ENCODE measurements at places on chromosomes 7 and 10.

DNA sequence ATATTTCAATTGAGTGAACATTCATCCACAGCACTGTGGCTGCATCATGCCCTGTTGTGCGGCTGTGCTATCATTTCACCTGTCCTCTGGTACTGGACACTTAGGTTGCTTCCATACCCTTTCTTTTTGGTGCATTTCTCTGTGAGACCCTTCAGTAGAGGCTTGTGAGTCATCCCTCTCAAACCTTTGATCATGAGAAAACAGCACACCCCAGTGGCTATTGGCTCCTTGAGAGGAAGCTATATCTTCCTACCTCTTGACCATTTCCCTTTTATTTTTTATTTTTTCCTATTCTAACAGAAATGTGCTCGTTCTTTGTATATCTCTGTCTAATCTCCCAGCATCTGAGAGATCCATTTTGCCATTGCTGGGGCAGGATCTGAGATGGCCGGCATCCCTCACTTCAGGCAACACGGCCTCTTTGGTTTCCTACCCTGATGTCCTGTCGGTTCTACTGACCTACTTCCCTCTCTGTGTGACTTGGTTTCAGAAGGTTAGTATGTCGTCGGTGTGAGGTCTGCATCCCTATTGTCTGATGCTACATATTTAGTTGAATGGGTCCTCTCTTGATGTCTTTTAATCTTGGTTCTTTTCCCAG is 23.8 kb upstream of the PIK3AP1 start:
- DNase-seq: no peak

DNA sequence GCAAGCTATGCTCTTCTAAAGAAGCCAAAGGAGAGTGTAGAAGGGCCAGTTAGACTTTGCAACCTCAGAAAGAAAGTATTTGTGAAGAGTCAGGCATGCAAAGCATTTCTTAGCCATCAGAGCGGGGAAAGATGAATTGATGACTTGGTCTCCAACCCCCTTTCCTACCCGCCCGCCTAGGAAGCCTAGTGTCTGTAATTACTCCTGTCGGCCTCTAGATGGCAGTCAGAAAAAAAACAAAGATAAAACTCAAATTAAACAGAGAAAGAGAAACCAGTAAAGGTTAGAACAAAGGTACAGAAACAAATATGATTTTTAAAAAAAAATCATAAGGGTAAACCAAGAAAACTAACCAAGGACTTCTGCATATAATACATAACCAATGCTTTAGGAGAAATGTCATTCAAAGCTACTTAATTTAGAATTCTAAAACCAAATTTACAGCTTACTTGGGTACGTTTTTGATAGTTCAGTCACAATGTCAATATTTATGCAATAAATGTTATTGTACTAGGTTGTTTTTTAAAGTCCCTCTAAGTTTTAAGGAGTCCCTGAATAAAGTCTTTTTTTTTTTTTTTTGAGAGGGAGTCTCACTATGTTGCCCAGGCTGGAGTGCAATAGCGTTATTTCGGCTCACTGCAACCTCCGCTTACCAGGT is 97.6 kb downstream of the LYZL1 start:
- no peak for DNase-seq

DNA sequence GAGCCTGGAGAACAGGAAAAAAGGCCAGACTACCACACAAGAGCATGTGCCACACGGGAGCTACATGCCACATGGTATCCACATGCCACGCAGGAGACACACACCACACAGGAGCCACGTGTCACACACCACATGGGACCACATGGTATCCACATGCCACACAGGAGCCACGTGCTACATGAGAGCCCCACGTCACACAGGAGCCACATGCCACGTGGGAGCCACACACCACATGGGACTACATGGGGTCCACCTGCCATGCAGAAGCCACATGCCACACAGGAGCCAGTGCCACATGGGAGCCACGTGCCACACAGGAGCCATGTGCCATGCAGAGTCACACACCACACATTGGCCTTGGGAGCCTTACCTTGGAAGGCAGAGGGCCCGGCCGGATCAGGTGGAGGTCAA is 244.4 kb upstream of the PPP2R2D start:
- no peak for DNase-seq

DNA sequence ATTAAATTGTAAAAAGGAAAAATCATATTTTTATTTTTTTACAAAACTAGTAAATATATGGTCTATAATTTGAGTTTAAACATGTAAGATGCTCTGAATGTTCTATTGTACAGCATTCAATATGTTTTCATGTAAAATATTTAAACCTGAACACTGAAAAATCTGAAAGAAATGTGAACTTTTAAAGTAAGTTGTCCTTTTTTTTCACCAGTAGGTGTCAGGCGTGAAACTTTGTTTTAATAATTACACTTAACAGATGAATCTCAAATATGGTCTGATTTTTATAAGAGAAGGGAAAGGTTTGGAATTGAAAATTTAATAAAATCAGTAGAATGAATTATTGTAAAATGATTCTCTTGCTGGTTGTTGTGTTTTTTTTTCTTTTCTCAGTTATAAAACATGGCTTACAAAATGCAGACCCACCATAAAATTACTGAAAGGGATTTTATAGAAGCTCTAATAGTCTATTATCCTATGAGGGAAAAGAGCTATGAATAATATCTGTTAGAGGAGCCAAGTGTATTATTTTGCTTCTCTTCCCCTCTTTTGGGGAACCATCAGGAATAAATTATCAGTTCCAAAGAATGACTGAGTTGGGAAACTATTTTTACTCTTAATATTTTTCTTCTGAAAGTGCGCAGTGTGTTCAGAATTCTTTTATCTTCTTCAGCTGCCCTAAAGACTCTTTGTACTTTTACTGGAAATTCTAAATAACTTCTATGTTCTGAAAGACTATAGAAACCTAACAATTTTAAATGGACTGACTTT is 217.7 kb upstream of the FZD1 start:
- no peak for DNase-seq

DNA sequence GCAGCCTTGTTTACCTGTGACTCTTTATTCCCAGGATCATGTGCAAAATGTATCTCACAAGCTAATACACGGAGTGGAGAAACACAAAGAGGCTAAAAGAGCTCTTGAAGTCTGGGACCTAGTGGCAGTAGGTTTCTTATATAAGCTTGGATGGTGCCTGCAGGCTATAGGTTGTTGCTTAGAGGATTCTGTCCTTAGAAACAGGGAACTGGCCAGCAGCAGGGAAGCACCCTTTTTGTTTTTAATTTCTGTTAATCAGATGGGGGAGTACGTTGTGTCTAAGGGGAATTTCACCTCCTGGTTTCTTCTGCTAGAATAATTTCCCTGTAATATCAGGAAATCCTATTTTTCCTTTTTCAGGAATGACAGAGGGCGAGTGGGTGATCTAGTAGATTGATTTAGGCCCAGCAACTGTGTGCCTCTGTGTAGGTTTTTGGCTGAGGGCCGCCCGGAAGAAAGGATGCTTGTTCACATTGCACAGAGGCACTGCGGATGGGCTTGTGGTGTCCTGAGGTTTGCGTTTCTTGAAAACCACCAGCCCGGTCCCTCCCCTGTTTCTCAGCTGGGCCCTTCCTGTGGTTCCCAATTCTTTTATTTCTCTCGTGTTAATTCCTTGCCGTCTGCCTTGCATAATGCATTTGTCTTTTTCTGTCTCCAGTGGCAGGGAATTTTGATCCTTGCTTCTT is 158.0 kb downstream of the CAMK1D start:
- no peak for DNase-seq

DNA sequence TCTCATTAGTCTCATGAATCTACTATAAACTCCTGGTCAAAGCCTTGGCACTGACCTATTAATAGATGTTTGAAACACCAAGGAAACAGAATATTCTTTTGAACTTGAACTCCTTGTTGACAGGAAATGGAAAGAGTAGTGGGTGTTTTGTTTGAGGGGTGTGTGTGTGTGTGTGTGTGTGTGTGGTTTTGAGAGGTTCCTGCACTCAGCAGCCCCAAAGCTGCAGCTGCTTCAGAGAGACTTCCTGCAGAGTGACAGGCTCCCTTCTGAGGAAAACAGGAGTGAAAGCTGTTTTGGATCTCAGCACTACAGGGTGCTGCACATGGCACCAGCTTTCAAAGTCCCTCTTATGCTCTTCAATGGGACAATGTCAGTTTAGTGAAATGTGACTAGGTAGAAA is 546.5 kb upstream of the STEAP1 start:
- no peak for DNase-seq

GRCh38 chr10:49010295-49010694 is 70.7 kb upstream of the LRRC18 start:
- no peak for DNase-seq

DNA sequence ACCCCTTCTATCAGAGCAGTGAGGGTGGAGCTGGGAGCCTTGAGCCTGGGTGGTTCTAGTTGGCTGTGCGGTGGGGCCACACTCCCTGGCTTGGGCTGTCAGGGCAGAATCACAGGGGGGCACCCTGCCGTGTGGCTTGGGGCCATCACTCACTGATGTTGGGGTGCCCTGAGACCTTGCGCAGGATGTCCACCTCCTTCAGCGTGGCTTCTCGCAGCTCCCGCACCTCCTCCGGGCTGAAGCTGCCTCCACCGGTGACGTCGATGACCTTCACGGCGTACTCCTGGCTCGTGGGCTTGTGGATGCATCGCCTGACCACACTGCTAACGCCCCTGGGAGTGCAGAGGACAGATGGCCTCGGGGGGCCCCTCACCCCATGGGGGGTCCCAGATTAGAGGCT is 5.3 kb downstream of the PHKG1 start:
- DNase-seq: no peak

- DNase-seq: no peak
These were observed 266.3 kb upstream of the ZMIZ1 start for GRCh38 chr10:78802431-78802830.

GRCh38 chr7:604001-604883 is 84.6 kb upstream of the PDGFA start:
- peak; percentile 91 for DNase-seq

All from H4 (cell line).